ENCODE measurements at places on chromosomes 6 and 20. TPM values are rescaled to one million over a fixed set of nuclear protein-coding genes. Genes with fewer than 3 reads are reported as not detected.

DNA sequence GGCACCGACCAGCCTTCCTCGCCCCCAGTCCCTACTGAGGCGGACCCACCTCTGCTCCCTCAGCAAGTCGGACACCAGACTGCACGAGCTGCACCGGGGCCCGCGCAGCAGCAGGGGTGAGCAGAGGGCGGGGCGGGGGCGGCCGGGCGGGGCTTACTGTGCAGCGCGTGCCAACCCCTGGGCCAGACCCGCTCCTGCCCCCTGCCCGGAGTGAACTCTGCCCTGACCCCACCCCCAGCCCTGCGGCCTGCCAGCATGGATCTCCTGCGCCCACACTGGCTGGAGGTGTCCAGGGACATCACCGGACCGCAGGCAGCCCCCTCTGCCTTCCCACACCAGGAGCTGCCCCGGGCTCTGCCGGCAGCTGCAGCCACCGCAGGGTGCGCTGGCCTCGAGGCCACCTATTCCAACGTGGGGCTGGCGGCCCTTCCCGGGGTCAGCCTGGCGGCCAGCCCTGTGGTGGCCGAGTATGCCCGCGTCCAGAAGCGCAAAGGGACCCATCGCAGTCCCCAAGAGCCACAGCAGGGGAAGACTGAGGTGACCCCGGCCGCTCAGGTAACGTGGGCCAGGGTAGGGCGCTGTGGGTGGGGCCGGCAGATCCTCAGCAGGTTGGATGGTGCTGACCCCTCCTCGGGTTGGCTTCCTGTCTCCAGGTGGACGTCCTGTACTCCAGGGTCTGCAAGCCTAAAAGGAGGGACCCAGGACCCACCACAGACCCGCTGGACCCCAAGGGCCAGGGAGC, 1.5 kb upstream of the SLC2A4RG start:
- H3K4me3 ChIP-seq = peak overlapping the region; percentile 25
- H3K27me3 ChIP-seq = no peaks in the 10 kb centered on the region
- no peak overlapping the region for H3K27ac ChIP-seq
- H3K36me3 ChIP-seq = peaks cover 8% of the 10 kb centered on the region
- H3K4me1 ChIP-seq = peaks cover 23% of the 10 kb centered on the region

GRCh38 chr20:3545401-3545925, 74.6 kb downstream of the ATRN start:
- H3K27me3 ChIP-seq = no peaks in the 10 kb centered on the region
- DNase-seq = no peak
- H3K36me3 ChIP-seq = peaks cover 9% of the 10 kb centered on the region
- H3K4me1 ChIP-seq = peaks cover 2% of the 10 kb centered on the region

Gene PHACTR3
- total RNA-seq = not detected

DNA sequence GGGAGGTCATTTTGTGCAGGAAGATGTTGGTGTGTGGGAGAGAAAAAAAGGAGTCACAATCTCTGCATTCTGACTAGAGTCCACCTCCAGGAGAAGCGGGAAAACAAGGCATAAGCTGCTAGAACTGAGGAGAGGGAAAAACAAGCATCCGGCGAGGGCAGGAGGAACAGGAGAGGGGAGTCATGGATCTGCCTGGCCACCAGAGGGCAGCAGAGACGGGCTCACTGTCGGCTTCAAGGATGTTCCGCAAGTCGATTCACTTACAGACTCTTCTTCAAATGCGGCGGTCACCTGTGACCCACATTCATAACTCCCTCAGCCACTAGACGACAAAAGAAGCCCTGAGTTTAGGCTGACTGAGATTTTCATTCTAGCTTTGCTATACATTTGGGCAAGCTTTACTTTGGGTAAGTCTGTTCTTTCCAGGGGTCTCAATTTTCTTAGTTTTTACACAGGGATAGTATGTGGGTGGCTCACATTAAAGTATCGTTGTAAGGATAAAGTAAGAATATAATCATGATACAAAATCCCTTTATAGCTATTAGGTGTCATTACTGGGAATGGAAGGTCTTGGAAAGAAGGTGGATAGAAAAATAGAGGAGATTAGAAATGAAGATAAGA, 6.6 kb upstream of the BTNL2 start:
- peaks cover 10% of the 10 kb centered on the region for H3K4me1 ChIP-seq
- H3K4me3 ChIP-seq = no peak overlapping the region

DNA sequence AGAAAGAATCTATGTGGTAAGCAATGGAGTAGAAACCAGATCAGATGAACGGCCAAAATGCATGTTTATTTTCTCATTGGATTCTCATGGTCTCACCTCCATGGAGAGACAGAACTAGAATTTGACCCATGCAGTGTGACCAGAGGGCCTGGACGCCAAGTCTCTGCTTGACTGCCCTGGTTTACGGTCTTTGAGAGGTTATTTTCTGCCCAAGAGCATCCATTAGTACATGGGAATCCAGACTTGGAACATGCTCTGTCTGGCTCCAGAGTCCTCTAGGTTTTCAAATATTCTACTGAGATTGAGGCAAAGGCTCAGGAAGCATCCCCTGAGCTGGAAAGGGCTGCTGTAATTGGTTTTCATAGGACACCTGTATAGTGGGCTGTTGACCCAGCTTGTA, 45.5 kb upstream of the UST start:
- H3K4me1 ChIP-seq = peaks cover 4% of the 10 kb centered on the region
- H3K4me3 ChIP-seq = no peak overlapping the region
- DNase-seq = no peak
- H3K36me3 ChIP-seq = no peaks in the 10 kb centered on the region
- H3K27me3 ChIP-seq = no peaks in the 10 kb centered on the region

Gene FOXS1
- total RNA-seq = not detected

DNA sequence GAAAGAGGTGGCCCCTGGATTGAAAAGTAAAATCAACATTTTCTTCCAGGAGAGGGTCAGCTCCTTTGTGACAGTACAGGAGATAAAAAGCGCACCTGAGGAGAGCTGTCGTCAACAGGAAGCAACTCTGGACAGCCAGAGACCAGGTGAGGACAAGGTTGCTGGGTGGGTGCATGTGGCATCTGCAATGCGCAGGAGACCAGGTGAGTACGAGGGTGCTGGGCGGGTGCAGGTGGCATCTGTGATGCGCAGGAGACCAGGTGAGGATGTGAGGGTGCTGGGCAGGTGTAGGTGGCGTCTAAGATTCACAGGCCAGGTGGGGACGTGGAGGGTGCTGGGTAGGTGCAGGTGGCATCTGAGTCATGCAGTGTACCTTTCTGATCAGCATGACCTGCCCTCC, 38.4 kb downstream of the WDR27 start:
- no peak overlapping the region for H3K27ac ChIP-seq
- no peak for DNase-seq
- peaks cover 8% of the 10 kb centered on the region for H3K36me3 ChIP-seq
- no peak overlapping the region for H3K4me3 ChIP-seq
- no peaks in the 10 kb centered on the region for H3K27me3 ChIP-seq

GRCh38 chr6:81561731-81562130, 190.8 kb downstream of the TENT5A start:
- no peaks in the 10 kb centered on the region for H3K36me3 ChIP-seq
- no peaks in the 10 kb centered on the region for H3K4me1 ChIP-seq
- no peak for DNase-seq
- no peak overlapping the region for H3K27ac ChIP-seq
- H3K27me3 ChIP-seq = no peaks in the 10 kb centered on the region
- H3K4me3 ChIP-seq = no peak overlapping the region

DNA sequence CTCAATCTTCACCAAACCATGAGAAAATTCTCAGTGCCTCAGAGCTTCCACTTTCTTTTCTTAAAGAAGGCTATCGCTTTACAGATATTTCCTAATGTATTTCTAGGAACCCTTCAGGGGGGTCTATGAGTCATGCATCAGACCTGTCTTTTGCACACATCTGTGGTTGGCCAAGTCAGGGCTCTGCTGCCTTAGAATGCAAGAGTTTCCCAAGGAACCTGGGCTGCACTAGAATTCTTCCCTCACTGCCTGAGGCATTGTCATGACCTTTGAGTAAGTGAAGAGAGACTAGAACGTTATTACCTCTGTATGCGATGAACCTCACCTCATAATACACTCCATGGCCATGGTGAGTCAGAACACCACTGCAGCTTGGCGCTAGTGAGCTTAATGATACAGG, 365.0 kb upstream of the ID4 start:
- H3K4me1 ChIP-seq = no peaks in the 10 kb centered on the region
- no peaks in the 10 kb centered on the region for H3K27me3 ChIP-seq
- H3K27ac ChIP-seq = no peak overlapping the region
- H3K4me3 ChIP-seq = no peak overlapping the region
- H3K36me3 ChIP-seq = no peaks in the 10 kb centered on the region

DNA sequence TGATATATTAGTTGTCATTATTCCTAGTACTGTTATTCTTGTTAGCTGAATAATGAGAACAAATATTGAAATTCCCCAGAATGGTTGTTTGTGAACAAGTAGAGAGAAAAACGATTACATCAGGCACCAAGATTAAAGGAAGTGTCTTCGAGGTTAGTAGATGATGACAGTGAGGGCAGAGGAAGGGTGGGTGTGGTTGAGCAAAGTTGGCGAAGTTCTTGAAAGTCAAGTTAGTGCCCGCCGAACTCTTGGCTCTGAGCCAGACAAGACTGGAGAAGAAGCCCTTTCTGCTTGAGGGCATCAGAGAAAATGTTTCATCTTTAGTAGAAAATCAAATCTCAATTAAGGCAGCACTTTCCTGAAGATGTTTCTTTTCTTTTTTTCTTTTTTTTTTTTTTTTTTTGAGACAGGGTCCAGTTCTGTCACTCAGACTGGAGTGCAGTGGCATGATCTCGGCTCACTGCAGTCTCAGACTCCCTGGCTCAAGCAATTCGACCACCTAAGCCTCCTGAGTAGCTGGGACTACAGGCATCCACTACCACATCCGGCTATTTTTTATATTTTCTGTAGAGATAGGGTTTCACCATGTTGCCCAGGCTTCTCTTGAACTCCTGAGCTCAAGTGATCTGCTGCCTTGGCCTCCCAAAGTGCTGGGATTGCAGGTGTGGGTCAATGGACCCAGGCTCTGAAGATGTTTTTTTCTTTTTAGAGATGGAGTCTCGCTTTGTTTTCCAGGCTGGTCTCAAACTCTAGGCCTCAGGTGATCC, 77.1 kb downstream of the SGK1 start:
- H3K4me1 ChIP-seq = peaks cover 59% of the 10 kb centered on the region
- H3K27me3 ChIP-seq = no peaks in the 10 kb centered on the region
- peak overlapping the region; percentile 50 for H3K4me3 ChIP-seq
- DNase-seq = peak; percentile 70
- H3K27ac ChIP-seq = peak overlapping the region; percentile 98
- H3K36me3 ChIP-seq = peaks cover 23% of the 10 kb centered on the region

Gene OR2H2
- not detected for total RNA-seq

GRCh38 chr6:167684276-167685104, 142.2 kb upstream of the AFDN start:
- no peaks in the 10 kb centered on the region for H3K36me3 ChIP-seq
- peaks cover 83% of the 10 kb centered on the region for H3K27me3 ChIP-seq
- no peaks in the 10 kb centered on the region for H3K4me1 ChIP-seq
- DNase-seq = no peak
- H3K4me3 ChIP-seq = no peak overlapping the region
- H3K27ac ChIP-seq = no peak overlapping the region

Gene PSMB9
- 315 TPM for total RNA-seq

DNA sequence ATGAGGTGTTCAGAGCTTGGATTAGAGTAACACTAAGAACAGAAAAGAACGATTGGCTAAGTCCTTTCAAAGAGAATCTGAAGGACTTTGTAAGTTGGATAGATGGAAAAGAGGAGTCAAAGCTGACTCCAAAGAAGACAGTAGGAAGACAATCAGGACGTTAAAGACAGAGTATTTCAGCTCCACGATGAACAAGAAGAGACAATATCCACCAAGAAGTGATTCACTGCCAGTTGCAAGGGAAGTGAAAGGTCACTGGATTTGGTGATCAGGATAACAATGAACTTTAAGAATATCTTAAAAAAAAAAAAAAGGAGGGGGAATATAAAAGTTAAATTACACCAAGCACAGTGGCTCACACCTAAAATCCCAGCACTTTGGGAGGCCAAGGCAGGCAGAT, 17.9 kb downstream of the REPS1 start:
- no peak for DNase-seq
- no peak overlapping the region for H3K4me3 ChIP-seq
- H3K36me3 ChIP-seq = peaks cover 14% of the 10 kb centered on the region

Gene TMEM30A
- total RNA-seq = 38.8 TPM
